ENCODE measurements at places on chromosomes 3 and 15.

DNA sequence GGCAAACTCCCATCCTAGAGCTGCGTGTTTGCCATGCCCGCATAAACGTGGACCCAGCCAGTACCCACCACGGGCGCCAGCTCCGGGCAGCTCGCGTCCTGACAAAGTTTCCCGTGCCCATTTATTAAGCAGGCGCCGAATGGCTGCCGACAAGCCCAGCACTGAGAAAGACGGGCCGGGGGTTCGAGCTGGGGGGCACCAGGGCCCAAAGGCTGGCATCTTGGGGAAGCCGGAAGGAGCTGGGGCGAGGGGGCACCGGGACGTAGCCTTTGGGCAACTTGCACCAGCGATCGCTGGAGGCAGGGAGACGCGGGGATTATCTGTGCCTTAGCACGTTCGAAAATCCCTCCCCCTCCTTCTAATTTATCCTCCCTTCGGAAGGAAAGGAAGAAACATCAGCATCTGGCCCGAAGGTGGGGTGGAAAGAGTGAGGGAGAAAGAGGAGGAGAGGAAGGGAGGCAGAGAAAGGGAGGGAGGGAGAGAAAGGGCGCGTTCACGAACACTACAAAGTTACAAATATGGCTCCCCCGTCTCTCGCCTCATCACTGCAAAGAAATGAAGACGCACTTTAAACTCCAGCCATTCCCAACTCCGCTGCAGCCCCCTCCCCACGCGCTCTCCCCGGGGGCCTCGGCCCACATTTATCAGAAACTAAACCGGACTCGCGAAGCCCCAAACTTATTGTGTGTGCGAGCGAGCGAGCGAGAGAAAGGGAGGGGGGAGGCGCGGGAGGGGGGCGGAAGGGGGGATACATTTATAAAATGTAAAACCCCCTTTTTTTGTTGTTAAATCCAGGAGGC is 1.0 kb downstream of the ANP32A start:
- H3K4me1 ChIP-seq: peaks cover 34% of the 10 kb centered on the region
- no peaks in the 10 kb centered on the region for H3K27me3 ChIP-seq
- peak overlapping the region; percentile 96 for H3K27ac ChIP-seq
- peak overlapping the region; percentile 98 for H3K4me3 ChIP-seq
- peak; percentile 18 for ATAC-seq

DNA sequence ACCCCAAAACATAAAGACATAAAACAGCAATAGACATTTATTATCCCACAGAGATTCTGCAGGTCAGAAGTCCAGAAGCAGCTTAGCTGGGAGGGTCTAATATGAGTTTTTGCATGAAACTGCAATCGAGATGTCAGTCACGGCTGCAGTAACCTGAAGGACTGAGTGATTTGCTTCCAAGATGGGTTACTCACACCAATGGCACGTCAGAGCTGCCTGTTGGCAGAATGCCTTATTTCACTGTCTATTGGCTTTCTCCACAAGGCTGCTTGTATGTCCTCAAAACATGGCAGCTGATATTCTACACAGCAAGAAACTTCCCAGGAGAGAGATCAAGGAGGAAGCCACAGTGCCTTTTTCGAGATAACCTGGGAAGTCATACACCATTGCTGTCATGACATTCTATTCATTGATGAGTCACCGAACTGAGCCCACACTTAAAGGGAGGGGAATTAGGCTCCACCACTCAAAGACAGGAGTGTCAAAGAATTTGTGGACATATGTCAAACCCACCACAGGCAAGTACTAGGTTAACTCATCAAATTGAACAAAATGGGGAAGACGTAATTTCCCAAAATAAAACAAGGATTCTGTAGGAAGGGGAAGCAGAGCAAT is 122.2 kb downstream of the SYNPR start:
- no peak overlapping the region for H3K27ac ChIP-seq
- no peak for ATAC-seq
- H3K4me3 ChIP-seq: no peak overlapping the region
- H3K27me3 ChIP-seq: no peaks in the 10 kb centered on the region
- no peaks in the 10 kb centered on the region for H3K4me1 ChIP-seq

GRCh38 chr3:52311576-52312119 is 4.5 kb upstream of the DNAH1 start:
- peaks cover 17% of the 10 kb centered on the region for H3K4me1 ChIP-seq
- H3K27me3 ChIP-seq: no peaks in the 10 kb centered on the region
- H3K4me3 ChIP-seq: no peak overlapping the region
- H3K27ac ChIP-seq: no peak overlapping the region
- H3K36me3 ChIP-seq: peaks cover 9% of the 10 kb centered on the region

GRCh38 chr3:27756877-27757276 is 34.8 kb upstream of the EOMES start:
- no peaks in the 10 kb centered on the region for H3K27me3 ChIP-seq
- no peak overlapping the region for H3K4me3 ChIP-seq
- no peaks in the 10 kb centered on the region for H3K4me1 ChIP-seq

GRCh38 chr3:40009991-40010390 is 200.6 kb downstream of the MYRIP start:
- H3K4me3 ChIP-seq: no peak overlapping the region
- no peak for ATAC-seq
- peaks cover 12% of the 10 kb centered on the region for H3K4me1 ChIP-seq
- no peak overlapping the region for H3K27ac ChIP-seq
- no peaks in the 10 kb centered on the region for H3K36me3 ChIP-seq

DNA sequence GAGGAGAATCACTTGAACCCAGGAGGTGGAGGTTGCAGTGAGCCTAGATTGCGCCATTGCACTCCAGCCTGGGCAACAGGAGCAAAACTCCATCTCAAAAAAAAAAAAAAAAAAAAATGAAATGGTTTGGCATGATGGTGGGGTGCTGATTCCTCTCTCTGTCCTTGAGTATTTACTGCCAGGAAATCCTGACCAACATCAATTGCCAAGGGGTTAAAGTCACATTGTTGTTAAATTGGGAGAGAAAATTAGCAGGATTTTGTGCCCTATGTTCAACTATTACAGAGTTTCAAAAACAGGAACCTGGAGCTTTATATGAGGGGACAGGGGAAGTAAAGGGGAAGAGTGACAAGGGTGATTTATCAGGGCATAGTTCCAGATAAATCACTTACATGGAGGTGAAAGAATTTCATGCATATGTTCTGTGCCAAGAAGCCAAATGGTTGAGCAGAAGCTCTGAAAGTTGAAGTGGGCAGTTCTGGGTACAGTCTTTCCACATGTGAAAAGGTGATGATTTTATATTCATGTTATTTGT is 70.5 kb upstream of the TSEN2 start:
- H3K4me1 ChIP-seq: no peaks in the 10 kb centered on the region
- no peak for ATAC-seq
- no peak overlapping the region for H3K4me3 ChIP-seq
- peaks cover 4% of the 10 kb centered on the region for H3K27me3 ChIP-seq
- no peaks in the 10 kb centered on the region for H3K36me3 ChIP-seq

GRCh38 chr3:45889337-45889736 is 3.0 kb downstream of the CCR9 start:
- H3K27me3 ChIP-seq: no peaks in the 10 kb centered on the region
- no peak overlapping the region for H3K4me3 ChIP-seq
- no peaks in the 10 kb centered on the region for H3K4me1 ChIP-seq
- no peaks in the 10 kb centered on the region for H3K36me3 ChIP-seq
- no peak for ATAC-seq
- no peak overlapping the region for H3K27ac ChIP-seq

All from gastroesophageal sphincter (tissue), 4 donors.